ENCODE measurements at places on chromosomes 2 and 18. TPM values are rescaled to one million over a fixed set of nuclear protein-coding genes. Genes with fewer than 3 reads are reported as not detected.

DNA sequence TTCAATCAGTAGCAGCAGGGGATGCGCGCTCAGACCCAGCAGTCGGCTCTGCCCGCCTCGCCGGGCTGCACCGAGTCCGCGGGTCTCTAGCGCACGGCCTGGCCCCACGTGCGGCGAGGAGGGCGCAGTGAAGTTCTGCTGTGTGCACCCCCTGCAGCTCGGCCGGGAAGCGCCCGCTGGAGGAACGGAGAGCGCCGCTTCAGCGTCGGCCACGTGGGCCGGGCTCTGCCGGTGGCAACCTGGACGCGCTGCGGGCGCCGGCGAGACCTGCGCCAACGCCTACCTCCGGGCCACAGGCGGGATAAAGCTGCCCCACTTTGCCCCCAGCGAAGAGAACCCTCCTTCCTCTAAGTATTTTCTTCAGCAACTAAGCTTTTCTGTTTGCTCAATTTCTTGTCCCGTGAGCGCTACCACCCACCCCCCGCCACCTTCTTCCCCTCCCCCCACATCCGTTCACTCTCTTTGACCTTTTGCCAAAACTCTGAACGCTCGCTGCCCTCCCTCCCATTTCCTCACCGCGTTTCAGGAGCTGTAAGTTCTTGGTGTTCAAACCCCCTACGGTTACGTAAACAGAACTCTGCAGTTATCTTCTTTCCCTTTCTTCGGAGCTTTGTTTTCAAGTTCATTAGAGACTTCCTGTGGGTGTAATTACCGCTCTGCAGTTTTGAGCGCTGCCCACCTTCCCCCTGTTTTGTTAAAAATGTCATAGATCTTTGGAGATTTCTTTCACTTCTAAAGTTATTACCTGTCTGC is 42.6 kb upstream of the EDAR start:
- no peak for DNase-seq

DNA sequence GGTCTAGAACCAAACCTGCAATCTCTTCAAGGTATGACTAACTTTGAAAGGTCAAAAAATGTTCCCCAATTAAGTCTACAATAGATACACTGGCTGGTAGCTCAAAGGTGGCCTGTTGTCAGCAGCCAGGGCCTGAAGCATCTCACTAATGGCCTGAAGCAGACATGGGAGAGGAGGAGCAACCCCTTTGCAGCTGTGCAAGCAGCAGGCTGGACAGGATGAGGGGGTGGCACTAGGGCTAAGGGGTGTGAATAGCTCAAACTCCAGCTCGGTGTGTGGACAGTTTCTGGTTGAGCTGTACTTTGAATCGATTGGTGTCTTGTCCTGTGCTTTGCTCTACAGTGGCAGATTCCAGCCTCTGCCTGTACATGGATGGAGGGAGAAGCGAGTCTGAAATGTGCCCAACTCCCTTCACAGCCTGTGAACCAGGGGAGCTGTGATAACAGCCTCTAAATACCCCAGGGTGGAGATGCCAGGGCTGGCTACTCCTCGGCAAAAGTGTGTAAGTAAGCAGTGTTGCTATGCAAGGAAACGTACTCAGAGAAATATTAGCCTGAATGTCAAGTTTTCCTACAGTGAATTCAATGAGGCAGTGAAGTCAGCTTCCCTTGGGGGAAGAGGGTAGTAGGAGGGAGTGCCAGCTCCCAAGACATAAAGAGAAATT is 34.7 kb upstream of the DTNB start:
- no peak for DNase-seq

DNA sequence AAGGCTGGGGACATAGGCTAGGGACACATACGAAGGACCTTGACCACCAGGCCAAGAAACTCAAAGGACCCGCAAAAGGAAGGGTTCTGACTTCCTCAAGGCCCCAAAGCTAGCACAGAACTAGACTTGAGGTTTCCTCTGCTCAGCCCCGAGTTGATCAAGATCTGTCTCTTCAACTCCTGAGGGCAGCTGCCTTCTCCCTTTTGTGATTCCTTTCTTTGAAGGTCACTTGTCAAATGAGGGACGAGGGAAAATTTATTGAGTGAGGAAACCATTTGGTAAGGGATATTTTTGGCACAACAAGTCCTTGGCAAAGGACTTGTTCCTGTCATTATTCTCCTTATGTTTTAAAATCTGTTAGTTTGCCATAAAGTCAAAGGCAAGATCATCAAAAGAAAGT is 12.3 kb upstream of the ROCK2 start:
- no peak for DNase-seq

GRCh38 chr18:37253394-37254235 is 312.0 kb downstream of the CELF4 start:
- DNase-seq: no peak

DNA sequence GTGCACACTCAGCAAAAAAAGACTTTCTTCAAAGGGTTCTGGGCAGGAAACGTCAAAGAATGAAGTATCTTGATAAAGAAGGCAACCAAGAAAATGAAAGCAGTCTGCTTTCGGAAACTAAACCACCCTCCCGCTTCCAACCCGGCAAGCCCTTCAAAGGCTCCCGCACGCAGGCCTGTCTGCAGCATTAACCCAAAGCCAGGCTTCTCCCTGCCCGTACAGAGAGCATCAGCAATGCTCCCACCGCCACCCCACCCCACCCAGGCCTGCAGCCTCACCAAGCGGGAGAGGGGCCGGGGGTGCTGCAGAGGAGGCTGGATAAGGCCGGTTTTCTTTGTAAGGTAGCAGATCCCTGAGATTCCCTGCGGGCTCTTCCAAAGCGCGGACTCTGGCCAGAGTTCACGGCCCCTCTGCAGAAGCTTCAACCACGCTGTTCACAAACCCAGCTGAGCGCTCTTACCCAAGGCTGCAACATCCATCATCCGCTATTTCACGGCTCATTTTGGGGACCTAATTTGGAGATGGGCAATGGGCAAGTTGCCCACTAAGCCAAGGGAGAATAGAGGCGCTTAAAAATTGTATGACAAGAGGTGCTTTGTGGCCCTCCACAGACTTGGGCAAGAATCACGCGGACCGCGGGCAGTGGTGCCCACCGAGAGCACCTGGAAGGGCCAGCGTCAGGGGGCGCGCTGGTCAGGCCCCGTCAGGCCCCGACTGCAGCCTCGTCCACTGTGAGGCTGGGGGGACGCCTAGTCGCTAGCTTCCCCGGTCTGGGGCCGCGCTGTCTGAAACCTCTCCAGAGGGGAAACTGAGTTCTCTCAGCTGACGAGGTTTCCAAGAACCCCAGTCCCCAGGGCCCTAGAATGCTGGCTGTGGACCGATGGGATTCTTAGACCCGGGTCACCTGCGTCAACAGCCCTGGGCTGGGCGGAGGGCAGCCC is 225.4 kb upstream of the ID2 start:
- DNase-seq: peak; percentile 54

DNA sequence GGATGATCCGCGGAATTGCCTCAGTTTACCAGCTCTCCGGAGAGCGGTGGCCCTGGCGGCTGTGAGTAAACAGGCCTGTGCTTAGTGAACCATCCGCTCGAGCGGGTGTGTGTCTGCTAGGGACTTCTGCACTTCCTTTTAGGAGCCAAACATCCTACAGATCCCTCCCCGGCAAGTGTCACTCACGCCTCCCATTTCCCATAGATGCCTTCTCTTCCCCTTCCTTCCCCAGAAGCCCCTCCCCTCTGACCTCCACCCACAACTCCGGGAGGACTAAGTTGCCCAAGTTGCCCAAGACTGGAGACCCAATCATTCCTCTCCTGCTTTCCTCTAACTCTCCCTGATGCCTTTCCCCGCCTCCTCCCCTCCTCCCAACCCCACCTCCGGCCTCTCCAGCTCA is 2.9 kb downstream of the C1QL2 start:
- DNase-seq: no peak

GRCh38 chr2:213252206-213252605 is 32.1 kb upstream of the SPAG16 start:
- DNase-seq: no peak

DNA sequence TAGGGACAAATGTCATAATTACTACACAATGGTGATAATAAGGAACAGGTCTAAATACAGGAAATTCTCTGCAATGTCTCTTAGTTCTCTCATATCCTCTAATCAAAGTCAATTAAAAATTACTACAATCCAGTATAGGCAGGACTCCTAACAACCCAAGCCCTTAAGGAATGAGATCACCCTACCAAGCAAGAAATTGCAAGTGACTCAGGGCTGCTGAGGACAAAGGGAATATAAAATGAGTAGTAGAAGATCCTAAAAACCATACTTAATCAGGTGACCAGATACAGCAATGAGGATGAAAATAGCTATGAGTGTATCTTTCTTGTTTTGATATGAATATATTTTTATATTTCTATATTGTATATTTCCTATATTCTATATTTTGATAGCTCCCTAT is 250.0 kb upstream of the DCC start:
- no peak for DNase-seq

- no peak for DNase-seq
Observed at GRCh38 chr2:61534926-61535325, 3.2 kb downstream of the XPO1 start.

DNA sequence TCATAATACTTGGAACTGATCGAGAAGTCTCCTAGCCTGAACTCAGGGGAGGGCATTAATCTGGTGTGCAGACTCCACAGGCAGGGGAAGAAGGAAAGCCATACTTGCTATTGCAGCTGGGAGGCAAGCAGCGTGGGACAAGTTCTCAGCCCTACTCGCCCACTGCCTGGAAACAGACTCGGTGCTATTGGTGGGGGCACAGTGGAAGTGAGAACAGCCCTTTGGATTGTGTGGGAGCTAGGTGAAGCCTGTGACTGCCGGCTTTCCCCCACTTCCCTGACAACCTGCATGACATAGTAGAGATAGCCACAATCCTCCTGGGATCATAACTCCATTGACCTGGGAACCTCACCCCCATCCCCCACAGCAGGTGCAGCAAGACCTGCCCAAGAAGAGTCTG is 301.3 kb downstream of the RIT2 start:
- DNase-seq: no peak

GRCh38 chr2:238754259-238754658 is 93.6 kb upstream of the TWIST2 start:
- no peak for DNase-seq

- DNase-seq: peak; percentile 63
Observed at GRCh38 chr2:224442071-224442967, 40.4 kb upstream of the FAM124B start.

DNA sequence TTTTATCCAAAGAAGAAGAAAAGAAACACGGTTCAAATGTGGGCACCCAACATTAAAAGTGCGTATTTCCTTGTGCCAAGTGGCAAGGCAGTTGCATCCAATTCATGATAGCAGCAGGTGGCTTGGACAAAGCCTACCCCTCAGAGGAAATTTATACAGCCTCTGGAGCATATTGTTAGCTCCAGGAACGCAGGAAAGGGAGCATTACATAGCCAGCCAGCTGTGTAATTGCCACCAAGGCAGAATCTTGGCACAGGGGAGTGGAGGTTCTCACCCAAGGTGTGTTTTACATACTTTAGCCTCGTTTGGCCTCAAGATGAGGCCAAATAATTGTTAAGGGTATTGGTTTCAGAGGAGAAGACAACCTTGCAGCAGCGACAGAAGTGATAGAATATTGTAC is 526.9 kb downstream of the TMEM182 start:
- no peak for DNase-seq

DNA sequence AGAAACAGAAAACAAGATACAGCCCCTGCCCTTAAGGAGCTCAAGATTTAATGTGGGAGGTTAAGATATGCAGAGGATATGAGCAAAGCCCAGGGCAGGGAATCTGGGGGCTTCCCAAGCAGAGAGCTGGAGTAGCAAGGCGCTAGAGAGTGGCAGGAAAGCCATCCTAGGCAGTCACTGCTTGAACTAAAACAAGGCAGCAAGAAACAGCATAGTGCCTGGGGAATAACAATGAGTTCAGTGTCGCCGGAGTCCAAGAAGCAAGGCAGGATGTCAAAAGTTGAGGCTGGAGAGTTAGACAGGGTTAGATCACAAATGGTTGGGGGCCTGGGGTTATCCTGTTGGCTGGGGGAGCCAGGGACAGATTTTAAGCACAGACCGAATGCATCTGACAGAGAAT is 24.6 kb downstream of the CDH2 start:
- DNase-seq: no peak

DNA sequence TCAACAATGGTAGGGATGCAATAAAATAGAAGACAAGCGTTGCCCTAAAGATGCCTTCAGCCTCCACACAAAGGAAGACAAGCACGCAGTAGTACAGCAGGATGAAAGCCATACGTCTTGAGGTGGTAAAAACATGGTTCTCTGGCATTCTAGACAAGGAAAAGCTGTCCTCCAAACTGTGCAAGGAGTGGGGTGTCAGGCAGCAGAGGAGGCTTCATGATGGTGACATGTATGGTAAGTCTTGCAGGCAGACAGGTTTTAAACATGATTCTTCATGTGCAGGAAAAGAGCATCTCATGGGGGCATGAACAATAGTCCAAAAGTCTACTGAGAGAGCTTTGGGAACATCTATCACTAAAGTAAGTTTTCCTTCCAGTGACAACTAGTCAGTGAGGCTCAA is 241.8 kb downstream of the STK39 start:
- DNase-seq: no peak

GRCh38 chr2:33476131-33476792 is at the start of gene RASGRP3:
Gene RASGRP3, plus strand, starts transcription at chr2:33476649. Its CDS starts 38,488 bp downstream, at chr2:33515137.
- peak; percentile 85 for DNase-seq

DNA sequence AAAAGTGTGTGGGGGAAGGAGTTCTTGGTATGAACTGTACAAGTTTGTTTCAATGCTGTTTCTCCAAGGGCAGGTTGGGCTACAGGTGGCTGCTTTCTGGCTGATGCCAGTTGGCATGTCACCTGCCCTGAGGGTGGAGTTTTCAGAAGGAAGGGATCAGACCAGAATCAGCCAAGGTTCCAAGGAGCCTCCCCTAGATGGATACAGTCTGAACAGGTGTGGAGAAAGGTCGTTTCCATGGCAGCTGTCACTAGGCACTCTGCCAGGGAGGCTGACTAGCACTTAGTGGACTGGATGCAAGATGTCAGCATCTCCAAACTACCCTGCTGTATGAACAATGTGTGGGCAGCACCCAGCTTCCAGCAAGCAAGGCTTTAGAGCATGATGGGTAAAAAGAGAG is 444.4 kb upstream of the HNRNPA3 start:
- no peak for DNase-seq

- no peak for DNase-seq
Observed at GRCh38 chr2:118558846-118559245, 288.6 kb downstream of the EN1 start.

GRCh38 chr2:36338124-36338826 is 17.3 kb upstream of the CRIM1 start:
- no peak for DNase-seq

DNA sequence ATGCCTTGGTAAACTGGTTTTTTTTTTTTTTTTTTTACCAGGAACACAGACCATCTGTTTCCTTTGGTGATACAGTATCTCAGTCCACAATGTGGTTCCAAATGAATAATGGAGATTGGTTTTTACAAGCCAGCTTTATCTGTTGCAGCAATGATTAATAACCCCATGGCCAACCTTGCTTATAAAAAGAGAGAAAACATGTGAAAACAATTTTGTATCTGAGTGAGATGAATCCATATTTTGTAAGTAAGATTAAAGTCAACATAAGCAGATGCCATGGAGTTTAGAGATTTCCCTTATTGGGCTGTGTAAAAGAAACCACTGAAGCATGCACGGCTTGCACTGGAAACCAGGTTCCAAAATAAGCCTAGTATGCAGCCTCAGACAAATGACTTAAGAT is 108.6 kb upstream of the CNTNAP5 start:
- DNase-seq: no peak

The CYTIP gene
- total RNA-seq: 22.8 TPM

The MC4R gene
- not detected for total RNA-seq

The SERPINB3 gene
- not detected for total RNA-seq

The UGT1A3 gene
- total RNA-seq: not detected

The TMEM247 gene
- total RNA-seq: not detected

The IL37 gene
- not detected for total RNA-seq

The POTEC gene
- total RNA-seq: not detected

The COL6A3 gene
- total RNA-seq: 198 TPM

The CAD gene
- total RNA-seq: 31.4 TPM

The KLF11 gene
- total RNA-seq: 23.5 TPM

The CHRND gene
- total RNA-seq: not detected

The COL4A4 gene
- total RNA-seq: 7.4 TPM

All from sciatic nerve (tissue), 2 donors.